ENCODE measurements at places on chromosomes 12 and 14.

- DNase-seq = no peak
Measured at GRCh38 chr12:103273645-103274044, 222.1 kb downstream of the C12orf42 start.

- DNase-seq = peak; percentile 13
Measured at GRCh38 chr12:64609536-64610078, 688 bp upstream of the RASSF3 start.

GRCh38 chr12:85733221-85733840 is 102.9 kb downstream of the RASSF9 start:
- no peak for DNase-seq

- no peak for DNase-seq
Measured at GRCh38 chr12:56760460-56760859, 2.7 kb upstream of the HSD17B6 start.

DNA sequence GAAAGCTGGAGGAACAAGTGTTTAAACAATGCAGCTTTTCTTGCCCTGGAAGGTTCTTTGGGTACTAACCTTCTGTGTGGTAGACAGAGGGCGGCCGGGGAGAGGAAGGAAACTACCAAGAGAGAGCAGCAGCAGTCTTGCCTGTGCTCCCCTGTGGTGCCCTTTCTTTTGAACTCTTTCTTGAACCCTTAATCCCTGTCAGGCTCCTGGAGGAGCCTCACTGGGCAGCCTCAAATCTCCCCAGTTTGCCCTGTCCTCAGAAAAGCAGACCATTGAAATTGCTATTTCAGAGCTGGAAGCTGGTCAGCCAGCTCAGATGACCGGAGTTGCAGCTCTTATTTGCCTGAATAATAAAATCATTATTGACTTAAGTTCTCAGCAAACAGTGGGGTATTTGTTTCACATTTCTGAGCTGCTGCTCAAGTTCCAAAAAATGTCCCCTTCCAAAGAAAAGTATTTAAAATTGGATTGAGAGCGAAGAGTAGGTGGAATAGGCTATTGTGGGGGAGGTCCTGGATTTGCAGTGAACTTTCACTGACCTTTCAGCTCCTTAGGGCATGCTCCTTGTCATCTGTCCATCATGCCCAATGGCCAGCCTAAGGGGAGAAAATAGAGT is 42.1 kb upstream of the RNASE3 start:
- no peak for DNase-seq

GRCh38 chr14:101716956-101717662 is 44.4 kb upstream of the PPP2R5C start:
- DNase-seq = peak; percentile 19

Data from NCI-H2171 treated with DMSO at 0.1 percent for 48 hours (cell line).